ENCODE measurements at places on chromosomes 3 and 15. TPM values are rescaled to one million over a fixed set of nuclear protein-coding genes. Genes with fewer than 3 reads are reported as not detected.

DNA sequence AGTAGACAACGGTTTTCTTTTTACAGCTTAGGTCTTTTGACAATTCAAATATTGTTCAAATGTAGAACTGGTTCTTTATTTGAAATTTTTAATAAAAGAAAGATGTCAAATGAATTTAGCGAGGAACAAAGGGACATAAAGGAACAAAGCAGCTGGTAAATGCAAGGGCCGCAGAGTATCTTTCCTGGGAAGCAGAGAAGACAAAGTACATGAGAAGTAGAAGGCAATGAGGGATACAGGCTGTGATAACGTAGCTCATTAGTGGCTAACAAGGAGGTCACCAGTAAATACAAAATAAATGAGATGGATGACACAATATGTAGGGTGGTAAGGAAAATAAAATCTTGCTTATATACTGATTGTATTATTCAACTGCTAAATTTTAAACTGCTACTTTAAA, 762.8 kb downstream of the VGLL3 start:
- no peak for DNase-seq

DNA sequence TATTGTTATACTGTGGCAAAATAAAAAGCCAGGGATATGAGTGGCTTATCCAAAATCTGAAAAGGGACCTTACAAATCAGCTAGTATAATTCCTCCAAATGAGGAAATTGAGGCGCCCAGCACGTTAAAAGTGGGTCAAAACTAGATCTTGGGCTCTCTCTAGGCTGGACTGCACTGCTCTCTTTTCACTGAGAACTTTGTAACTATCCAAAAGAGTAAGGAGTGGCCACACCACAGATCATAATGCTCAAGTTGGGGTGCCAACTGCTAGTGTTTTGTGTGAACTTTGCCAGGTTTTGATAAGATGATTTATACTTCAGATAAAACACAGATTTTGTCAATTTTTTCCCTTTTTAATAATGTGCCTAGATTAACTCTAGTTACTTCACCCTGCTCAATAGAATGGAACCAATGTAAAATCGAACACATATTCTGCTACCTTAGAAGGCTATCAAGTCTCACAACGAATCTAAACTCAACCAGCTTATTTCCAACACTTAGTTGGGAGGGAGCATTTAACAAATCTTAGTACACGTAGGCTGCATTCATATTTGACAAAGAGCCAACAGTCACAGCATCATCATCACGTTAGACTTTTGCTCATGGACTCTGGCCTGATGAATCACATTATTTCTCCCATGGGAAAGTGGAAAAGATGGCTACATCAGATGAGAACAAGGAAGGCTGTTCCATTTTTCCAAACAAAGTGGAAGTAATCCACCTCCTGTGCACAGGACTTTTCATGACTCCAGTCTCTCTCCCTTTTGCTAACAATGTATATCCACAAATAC, 64.4 kb downstream of the ABI3BP start:
- DNase-seq: peak; percentile 20

DNA sequence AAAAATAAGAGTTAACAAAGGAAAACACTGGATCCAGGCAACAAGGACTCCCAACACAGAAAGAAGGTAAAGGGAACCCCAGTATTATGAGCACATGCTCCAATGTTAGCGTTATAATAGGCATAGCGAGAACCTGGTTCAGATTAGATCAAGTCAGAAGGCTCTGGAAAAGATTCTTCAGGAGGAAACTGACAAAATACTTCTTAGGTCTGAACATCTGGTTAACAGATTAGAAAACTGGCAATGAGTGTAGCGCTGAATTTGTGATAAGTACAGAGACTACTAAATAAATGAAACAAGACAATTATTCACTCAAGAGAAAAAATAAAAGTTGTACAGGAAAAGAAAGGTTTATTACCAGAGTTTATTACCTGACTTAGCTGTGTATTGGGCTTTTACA, 146.1 kb downstream of the DPH6 start:
- DNase-seq: no peak

- DNase-seq: no peak
Measured at GRCh38 chr3:32243519-32243918, 5.0 kb downstream of the CMTM8 start.

DNA sequence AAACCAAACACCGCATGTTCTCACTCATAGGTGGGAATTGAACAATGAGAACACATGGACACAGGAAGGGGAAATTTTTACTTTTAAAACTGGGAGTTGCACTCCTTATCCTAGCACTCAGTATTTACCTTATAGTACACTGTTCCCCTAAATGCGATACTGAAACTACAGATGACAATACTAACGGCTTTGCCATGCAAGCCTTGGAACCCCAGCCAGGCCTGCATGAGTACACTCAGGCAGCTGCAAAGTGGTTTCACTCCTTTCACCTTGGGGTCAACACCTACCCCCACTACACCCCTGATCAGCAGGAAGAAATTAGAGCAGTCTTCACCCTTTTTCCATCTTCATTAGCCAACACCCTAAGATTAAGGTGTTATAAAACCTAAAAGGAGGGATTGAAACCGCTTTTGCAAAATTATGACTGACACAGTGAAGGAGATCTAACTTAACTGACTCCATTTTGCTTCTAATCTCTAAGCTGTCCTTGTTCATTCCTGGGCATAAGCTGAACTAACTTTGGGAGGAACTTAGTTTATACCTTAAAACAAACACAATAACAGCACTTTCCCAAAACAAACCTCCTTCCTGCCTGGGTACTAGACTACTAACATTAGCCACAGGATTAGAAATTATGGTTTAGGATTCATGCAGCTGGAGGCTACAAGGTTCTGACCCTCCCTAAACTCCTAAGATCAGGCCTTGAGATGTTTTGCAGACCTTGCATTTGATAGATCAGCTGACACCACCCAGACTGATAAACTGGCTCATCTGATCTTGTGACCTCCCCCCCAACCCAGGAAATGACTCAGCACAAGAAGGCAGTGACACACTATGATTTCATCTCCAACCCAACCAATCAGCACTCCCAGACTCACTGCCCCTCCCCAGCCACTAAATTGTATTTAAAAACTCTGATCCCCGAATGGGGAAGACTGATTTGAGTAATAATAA, 452.1 kb upstream of the PPP2R3A start:
- DNase-seq: peak; percentile 84

DNA sequence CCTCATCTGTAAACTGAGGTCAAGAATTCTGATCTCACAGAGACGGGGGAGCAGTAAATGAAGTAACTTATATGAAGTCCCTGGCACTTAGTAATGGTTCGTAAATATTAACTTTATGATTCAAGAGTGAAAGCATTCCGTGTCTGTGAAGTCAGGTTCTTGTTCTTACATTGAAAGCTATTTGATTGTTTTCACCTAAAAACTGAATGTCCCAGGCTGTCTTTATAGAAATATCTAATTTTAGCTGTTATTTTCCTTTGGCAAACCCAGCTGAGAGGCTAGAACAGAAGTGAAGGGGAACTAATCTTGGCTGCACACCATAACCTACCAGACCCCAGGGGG, 84.5 kb downstream of the CHSY1 start:
- no peak for DNase-seq

GRCh38 chr3:159732172-159733111, 256.2 kb upstream of the IL12A start:
- DNase-seq: no peak

DNA sequence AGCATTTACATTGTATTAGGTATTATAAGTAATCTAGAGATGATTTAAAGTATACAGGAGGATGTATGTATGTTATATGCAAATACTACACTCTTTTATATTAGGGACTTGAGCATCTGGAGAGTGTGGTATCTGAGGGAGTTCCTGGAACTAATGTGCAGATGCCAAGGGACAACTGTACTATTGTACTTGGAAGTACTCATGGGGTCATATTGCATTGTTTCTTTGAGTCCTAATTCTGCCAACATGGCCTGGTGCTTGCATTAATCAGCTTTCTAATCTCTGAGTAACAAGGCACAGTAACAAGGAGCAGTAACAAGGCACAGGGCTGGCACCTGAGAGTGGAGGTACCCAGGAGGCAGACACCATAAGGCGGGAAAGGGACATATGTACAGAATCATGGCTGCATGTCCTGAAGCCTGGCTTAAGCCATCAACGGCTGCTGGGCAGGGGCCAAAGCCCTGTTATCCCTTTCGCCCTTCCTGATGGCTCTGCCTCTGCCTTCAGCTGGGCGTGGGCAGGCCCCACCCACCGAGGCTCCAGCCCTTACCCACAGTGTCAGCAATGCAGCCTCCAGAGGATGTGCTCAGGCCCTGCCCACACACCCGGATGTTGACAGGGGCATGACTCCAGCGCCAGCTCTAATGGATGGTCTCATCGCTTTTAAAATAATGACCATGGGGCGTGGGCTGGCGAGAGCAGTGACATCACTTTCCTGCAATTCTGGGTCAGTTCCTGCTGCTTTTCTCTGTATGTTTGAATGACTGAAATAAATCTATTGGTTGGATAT, 22.9 kb downstream of the CEMIP start:
- no peak for DNase-seq

DNA sequence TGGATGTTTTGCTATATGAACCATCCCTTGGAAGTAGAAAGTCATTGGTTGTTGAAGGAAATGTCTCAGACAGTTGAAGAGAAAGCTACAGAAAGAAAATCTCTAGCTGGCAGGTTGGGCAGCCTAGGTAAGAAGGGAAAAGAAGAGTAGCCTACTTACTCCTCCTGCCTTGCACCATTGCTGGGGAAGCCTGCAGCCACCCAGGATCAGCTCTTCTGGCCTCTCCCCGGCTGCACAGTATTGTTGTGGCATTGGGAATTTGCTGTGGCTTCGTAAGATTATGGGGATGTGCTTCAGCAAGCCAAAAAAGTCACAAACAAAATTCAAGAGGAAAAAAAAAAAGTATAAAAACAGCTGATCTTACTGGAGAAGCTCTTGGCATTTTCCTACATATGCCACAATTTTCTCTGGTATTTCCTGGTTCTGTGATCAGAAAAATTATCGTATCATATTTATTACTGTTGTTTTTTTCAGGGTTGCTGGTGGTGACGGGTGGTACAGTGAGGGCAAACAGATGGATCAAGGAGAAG, 154.2 kb downstream of the TIGIT start:
- no peak for DNase-seq

The AMIGO3 gene
- total RNA-seq: not detected

The GABRG3 gene
- 0.20 TPM for total RNA-seq
